GM13976 (cell line): ENCODE measurements at places on chromosomes 6 and 20.

- DNase-seq, result no peak
Measured at GRCh38 chr20:15528391-15529111, 1044.7 kb downstream of the KIF16B start.

DNA sequence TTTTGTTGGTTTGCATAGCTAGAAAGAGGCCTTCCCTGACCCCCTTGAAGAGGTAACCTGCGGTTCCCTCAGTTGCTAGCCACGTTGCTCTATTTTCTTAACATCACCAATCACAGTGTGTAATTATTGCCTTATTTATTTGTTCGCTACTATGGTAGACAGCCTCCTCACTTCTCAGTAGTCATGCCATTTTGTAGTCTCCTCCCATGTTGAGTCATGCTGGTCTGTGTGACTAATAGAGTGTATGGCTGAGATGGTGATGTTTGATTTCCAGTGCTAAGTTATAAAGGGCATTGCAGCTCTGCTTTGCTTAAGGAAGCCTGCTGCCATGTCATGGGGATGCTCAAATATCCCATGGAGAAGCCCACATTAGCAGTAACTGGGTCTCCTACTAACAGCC lies 236.6 kb upstream of the CHD6 start:
- no peak for DNase-seq

GRCh38 chr6:39952167-39952566 lies 17.9 kb upstream of the MOCS1 start:
- no peak for DNase-seq

GRCh38 chr6:11251553-11252360 lies 19.3 kb upstream of the NEDD9 start:
- no peak for DNase-seq

DNA sequence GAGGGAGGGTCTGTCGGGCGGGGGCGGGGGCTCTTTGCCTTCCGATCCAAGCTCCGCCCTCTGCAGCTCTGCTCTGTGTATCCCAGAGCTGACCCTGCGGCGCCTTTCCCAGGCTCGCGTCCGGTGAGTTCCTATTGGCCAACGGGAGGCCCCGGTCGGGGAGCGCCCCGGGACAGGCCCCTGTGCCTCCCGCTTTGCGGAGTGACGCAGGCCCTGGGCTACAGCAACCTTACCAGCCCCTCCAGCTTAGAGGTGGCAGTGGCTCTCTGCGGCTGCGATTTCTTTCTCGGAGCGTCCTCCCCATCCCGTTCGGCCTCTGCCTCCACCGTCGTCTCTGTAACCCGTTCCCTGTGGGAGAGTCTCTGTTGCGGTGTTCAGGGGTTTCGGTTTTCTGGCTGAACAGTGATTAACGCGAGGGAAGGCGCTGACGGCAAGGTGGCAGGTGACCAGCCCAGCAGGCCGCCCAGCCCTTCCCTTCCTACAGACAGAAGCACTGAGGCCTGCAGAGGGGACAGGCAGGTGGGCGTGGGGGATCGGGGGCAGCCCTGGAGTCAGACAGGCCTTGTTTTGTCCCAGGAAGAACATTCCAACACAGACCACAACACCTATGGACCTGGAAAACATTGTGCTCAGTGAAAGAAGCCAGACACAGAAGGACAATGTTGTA lies 18.1 kb upstream of the CEBPB start:
- peak; percentile 51 for DNase-seq

DNA sequence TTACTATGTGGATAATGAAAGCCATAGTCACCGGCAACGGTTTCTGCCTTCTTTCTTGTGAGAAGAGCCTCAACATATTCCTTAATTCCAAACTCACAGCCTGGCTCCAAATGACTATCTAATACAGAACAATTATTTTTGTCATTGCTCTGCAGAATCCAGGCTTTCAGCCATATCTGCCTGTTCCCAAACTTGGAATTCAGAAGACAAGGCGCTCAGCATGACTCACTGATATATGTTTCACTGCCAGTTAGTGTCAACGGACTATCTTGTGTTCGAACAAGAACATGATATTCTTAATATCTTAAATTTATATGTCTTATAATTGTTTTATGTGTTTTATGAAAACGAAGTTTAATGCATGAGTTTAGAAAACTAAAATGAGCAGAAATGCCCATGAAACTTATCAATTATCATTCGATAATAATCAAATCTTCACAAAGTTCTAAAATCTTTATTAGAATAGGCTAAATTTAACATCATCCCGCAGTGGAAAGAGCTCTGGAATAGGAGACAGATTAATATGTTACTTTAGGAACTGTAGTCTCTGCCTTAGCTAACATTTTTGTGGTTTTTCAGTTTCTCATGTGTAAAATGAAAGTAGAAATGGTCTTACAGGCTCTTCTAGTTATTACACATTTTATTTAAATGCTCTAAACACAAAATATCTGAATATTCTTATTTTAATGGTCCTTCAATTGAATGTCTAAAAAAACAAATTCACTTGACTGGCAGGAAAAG lies 669.3 kb upstream of the GJE1 start:
- DNase-seq, result peak; percentile 13

DNA sequence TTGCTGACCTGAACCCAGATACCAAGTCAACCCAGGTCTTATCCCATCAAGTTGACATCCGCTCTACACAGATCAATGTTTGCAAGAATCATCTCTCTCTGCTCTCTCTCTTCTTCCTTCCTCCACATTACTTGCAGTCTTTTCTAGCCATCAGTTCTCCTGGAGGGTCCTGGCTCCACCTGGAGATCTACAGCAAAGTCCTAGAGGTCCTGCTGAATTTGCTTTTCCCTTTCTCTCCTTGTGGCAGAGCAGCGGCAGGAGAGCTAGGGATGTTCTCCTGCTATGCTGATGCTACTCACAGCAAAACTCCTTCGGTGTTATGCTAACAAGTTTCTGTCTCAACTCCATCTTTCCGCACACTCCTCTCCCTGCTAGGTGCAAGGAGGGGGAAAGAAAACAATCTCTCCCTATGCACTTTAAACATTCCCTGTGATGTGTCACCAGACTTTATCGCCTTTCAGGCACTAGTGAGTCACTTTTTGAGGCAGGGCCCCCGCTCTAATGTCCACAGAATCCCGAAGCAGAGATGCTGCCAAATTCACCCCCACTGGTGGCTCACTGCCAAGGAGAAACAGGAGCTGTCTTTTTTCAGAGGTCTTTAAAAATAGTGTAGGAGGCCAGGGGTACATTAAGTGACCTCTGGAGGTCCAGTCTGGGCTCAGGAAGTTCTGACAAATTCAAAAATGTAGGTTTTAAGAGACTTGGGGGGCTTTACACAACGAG lies 62.6 kb downstream of the FAM50B start:
- DNase-seq, result no peak

- DNase-seq, result no peak
Measured at GRCh38 chr6:105431226-105431625, 28.3 kb upstream of the PREP start.

- DNase-seq, result no peak
Measured at GRCh38 chr6:170405311-170405975, 98.9 kb downstream of the FAM120B start.
